ENCODE measurements at places on chromosomes 6 and 20. TPM values are rescaled to one million over a fixed set of nuclear protein-coding genes. Genes with fewer than 3 reads are reported as not detected.
A peak's percentile ranks its signal among the peaks of the same experiment; 100 is the strongest.

DNA sequence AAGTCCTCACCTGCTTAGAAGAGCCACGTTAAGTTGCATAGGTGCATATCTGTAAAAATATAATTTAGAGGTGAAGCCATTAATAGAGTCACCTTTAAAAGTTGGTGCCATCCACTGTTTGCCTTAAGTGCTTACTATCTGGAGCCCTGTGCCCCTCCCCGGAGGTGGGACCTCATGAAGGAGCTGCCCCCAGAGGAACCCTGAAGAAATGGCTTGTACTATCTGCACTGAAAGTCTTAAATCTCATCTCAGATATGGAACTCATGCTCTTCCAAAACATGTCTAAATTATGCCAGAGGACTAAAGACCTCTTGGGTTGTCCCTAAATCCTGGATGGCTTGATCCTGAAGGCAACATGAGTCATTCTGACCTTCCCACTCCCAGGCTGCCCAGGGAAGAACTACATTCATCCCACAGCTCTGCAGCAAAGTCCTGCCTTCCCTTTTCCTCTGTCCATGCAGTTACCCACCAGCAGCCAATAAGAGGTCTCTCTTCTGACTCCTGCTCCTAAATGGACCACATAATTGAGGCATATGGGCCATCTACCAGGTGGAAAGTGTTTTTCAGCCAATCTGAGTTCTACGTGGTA, 85.3 kb downstream of the ASXL1 start:
- no peak overlapping the region for H3K27ac ChIP-seq
- peaks cover 9% of the 10 kb centered on the region for H3K36me3 ChIP-seq
- no peak for DNase-seq
- H3K4me1 ChIP-seq, result peaks cover 13% of the 10 kb centered on the region
- H3K27me3 ChIP-seq, result no peaks in the 10 kb centered on the region

DNA sequence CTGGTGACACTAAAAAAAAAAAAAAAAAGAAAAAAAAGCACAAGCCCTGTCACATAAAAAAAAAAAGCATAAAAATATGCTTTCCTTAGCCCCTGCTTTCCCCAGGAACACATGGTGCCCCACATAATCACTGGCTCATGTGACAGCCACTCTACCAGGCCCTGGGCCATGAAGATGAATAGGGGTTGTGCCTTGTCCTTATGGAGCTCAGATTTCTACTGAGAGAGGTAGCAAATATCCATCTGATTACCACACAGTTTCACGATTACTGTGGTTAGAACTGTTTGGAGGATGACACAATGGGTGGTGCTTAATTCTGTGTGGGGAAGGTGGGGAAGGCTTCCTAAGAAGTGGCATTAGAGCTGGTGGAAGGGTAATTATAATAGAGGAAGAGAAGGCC, 9.3 kb downstream of the RAET1E start:
- no peak overlapping the region for H3K4me3 ChIP-seq
- no peaks in the 10 kb centered on the region for H3K27me3 ChIP-seq
- DNase-seq, result peak; percentile 85
- peaks cover 64% of the 10 kb centered on the region for H3K4me1 ChIP-seq

DNA sequence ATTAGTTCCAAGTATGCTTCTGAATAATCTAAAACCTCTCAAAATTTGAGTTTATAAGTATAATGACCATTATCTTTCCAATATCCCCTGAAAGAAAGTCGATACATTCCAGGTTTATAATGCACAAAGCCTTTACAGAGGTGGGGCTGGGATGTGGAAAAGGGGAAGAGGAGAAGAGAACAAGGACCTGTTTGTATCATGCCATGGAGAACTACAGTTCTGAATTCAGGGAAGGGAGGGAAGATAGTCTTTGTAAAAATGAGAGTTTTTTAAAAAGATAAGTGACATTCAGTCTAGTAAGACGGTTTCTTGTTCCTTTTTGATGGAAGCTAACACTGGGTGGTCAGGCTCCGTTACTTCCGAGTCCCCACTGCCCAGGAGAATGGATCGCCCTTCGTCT, 26.1 kb downstream of the ZBTB2 start:
- H3K36me3 ChIP-seq, result peaks cover 20% of the 10 kb centered on the region
- no peak for DNase-seq
- no peaks in the 10 kb centered on the region for H3K4me1 ChIP-seq
- H3K27ac ChIP-seq, result no peak overlapping the region

- H3K27ac ChIP-seq, result no peak overlapping the region
- H3K27me3 ChIP-seq, result no peaks in the 10 kb centered on the region
- H3K4me1 ChIP-seq, result no peaks in the 10 kb centered on the region
- no peaks in the 10 kb centered on the region for H3K36me3 ChIP-seq
- H3K4me3 ChIP-seq, result no peak overlapping the region
Observed at GRCh38 chr6:137188855-137189254, 15.4 kb upstream of the IL22RA2 start.

- H3K4me1 ChIP-seq, result peaks cover 12% of the 10 kb centered on the region
- no peak for DNase-seq
- no peak overlapping the region for H3K4me3 ChIP-seq
- no peaks in the 10 kb centered on the region for H3K27me3 ChIP-seq
- H3K27ac ChIP-seq, result no peak overlapping the region
Observed at GRCh38 chr6:43946641-43947363, 176.8 kb downstream of the VEGFA start.

Gene TDRD6
- not detected for total RNA-seq

DNA sequence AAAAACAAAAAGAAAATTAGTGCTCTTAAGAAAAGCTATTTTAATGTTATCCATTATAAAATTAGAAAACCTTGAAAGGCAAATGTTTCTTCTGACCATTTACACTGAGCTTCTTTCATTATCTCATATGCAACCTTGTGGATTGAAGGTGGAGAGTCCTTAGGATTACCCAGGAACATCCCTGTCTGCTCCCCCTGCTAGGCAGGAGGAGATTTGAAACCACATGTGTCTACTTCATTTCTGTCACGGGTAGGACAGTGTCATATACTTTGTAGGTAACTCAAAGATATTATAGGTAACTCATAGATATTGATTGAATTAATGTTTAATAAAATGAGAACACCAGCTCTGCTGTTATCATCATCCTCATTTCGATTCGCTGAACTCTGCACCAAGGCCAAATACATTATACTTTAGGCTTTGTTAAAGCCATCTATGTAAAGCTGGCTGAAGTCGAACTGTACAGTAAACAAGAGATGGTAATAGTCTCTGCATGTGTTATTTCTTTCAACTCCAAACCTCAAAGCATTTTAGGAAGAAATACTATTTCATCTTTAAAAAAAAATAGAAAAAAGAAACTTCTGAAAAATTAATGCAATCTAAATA, 49.5 kb downstream of the HDAC2 start:
- DNase-seq, result no peak
- no peak overlapping the region for H3K27ac ChIP-seq
- no peaks in the 10 kb centered on the region for H3K4me1 ChIP-seq
- no peak overlapping the region for H3K4me3 ChIP-seq

Gene SAMD3
- total RNA-seq, result 0.32 TPM

Gene OPN5
- total RNA-seq, result not detected

DNA sequence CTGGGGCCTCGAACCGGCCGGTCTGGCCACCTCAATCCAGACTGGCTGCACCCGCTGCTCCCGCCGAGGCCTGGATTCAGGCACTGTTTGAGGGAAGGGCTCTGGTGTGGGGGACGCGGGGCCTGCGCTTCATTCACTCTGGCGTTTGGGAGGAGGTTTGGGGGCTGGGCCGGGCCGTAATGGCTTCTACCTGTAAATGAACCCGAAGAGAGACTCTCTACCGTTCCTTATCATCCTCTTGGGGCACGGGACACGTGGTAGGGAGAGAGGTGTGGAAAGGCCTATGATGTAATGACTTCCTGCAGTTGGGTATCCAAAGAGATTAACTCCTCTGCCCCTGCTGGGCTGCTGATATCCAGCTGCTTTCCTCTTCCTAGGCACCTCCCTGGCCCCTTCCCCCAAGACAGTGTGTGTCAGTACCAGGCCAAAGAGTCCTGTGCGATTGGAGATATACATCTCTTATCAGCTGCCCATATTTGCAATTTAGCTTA, 1.8 kb downstream of the FOXO3 start:
- peaks cover 42% of the 10 kb centered on the region for H3K4me1 ChIP-seq
- H3K36me3 ChIP-seq, result no peaks in the 10 kb centered on the region

Gene TPD52L1
- 5.1 TPM for total RNA-seq

GRCh38 chr20:45341939-45342854, 6.0 kb downstream of the SDC4 start:
- H3K27me3 ChIP-seq, result no peaks in the 10 kb centered on the region
- peak overlapping the region; percentile 99 for H3K4me3 ChIP-seq
- H3K36me3 ChIP-seq, result peaks cover 38% of the 10 kb centered on the region
- H3K4me1 ChIP-seq, result peaks cover 74% of the 10 kb centered on the region
- peak overlapping the region; percentile 99 for H3K27ac ChIP-seq

- no peaks in the 10 kb centered on the region for H3K36me3 ChIP-seq
- peaks cover 43% of the 10 kb centered on the region for H3K27me3 ChIP-seq
- no peak for DNase-seq
- no peak overlapping the region for H3K27ac ChIP-seq
Observed at GRCh38 chr6:54846857-54847674, 495 bp downstream of the FAM83B start.

DNA sequence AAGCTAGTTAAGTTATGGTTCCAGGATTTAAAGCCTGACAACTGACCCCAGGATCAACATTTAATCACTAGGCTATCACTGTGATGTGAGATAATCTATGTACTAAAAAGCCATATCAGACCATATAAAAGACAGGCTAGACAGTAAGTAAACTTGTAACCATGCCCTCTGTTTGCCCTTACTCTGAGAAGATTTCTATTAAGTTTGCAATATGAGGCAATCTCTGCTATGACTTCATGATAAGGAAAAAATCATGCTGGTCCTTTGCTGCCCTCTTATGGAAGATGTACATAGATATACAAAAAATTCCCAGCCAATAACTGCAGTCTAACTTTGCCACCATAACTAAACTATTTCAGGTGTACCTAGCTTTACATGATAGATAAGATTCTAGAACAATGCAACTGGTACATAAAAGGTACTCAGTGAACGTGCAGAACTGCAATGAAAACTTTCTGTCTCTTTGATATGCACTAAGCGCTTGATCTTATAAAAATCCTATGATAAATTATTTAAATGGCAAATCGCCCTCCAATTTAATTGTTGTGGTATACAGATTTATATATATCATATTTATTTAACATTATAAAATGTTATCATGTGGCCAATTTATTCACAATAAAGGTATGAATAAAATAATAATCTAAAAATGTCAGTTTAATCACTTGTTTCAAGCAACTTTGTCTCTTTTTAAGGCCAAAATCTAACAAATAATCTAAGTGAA, 70.5 kb downstream of the FAM217A start:
- no peaks in the 10 kb centered on the region for H3K36me3 ChIP-seq
- no peaks in the 10 kb centered on the region for H3K27me3 ChIP-seq
- DNase-seq, result peak; percentile 94
- peak overlapping the region; percentile 65 for H3K27ac ChIP-seq
- H3K4me3 ChIP-seq, result no peak overlapping the region
- peaks cover 3% of the 10 kb centered on the region for H3K4me1 ChIP-seq

GRCh38 chr6:135334169-135334568, 153.1 kb downstream of the MYB start:
- peak; percentile 43 for DNase-seq
- no peak overlapping the region for H3K27ac ChIP-seq
- H3K4me1 ChIP-seq, result 0 out of 2 replicates have a peak, but pooled peaks cover 3% of the 10 kb centered on the region
- no peaks in the 10 kb centered on the region for H3K27me3 ChIP-seq
- no peaks in the 10 kb centered on the region for H3K36me3 ChIP-seq

- peaks cover 62% of the 10 kb centered on the region for H3K27me3 ChIP-seq
- H3K27ac ChIP-seq, result no peak overlapping the region
- no peak for DNase-seq
- no peak overlapping the region for H3K4me3 ChIP-seq
- no peaks in the 10 kb centered on the region for H3K4me1 ChIP-seq
Observed at GRCh38 chr20:37600486-37600885, 72.8 kb upstream of the BLCAP start.

GRCh38 chr20:60402189-60403058, 444.2 kb downstream of the CDH26 start:
- no peak overlapping the region for H3K4me3 ChIP-seq
- no peaks in the 10 kb centered on the region for H3K36me3 ChIP-seq
- no peaks in the 10 kb centered on the region for H3K27me3 ChIP-seq

GRCh38 chr6:11700118-11700718, 78.4 kb downstream of the ADTRP start:
- H3K4me1 ChIP-seq, result peaks cover 10% of the 10 kb centered on the region
- H3K4me3 ChIP-seq, result no peak overlapping the region
- no peaks in the 10 kb centered on the region for H3K36me3 ChIP-seq
- peak; percentile 80 for DNase-seq
- no peak overlapping the region for H3K27ac ChIP-seq

Gene MUC22
- not detected for total RNA-seq

DNA sequence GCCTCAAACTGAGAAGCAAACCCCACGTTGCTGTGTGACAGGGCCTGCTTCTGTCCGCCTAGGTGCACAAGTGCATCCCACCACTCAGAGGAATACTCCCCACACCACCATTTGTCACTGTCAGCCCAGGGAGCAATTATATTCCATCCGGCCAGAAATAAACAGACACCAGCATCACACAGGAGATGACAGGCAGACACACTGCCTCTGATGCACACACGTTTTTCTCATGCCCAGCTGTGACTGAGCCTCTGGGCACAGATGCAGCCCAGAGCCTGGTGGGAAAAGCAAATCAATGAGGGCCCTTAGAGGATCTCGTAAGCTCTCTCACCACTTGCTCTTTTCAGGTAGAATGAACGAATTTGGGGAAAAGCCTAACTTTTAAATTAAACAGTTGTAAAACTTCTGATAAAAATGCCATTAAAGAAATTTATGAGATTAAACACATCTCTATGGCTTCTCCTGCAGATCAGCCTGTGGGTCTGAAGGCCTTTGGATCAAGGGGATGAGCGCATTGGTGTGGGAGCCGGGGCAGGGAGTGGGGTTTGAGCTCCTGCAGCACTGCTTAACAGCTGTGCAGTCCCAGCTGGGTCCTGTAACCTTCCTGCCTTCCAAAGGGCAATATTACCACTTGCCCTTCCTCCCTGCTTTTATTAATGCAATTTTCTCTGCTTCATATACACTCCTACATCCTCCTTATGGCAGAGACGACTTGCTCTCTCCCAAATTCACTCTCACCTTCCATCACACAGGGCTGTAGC, 624.3 kb downstream of the PTPRT start:
- H3K27me3 ChIP-seq, result no peaks in the 10 kb centered on the region
- H3K4me3 ChIP-seq, result no peak overlapping the region
- H3K4me1 ChIP-seq, result no peaks in the 10 kb centered on the region
- no peak for DNase-seq
- H3K27ac ChIP-seq, result no peak overlapping the region
- H3K36me3 ChIP-seq, result no peaks in the 10 kb centered on the region

Gene GLP1R
- total RNA-seq, result not detected

DNA sequence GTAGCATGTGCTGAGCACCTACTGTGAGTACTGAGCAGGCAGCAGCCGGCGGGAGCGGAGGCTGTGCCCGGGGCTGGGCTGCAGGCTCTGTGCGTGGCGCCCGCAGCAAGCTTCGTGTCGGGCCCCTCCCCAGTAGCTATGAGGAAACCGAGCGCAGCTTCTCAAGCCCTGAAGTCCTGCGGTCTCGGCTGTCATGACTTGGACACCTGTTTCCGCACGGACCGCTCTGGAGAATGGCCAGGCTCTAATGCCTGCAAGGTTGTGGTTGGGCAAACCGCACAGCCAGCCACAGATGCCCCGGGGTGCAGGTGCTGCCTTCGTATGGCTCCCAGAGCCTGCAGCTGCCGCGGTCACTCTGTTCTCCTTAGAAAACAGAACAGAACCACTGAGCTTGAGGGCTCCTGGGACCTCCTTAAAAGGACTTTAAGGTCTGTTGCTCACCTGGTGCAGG, 33.7 kb downstream of the PYGB start:
- no peaks in the 10 kb centered on the region for H3K36me3 ChIP-seq
- H3K4me3 ChIP-seq, result no peak overlapping the region
- DNase-seq, result no peak
- H3K27me3 ChIP-seq, result no peaks in the 10 kb centered on the region
- H3K27ac ChIP-seq, result no peak overlapping the region
- H3K4me1 ChIP-seq, result no peaks in the 10 kb centered on the region

GRCh38 chr6:35049900-35050756, 91.0 kb downstream of the TCP11 start:
- DNase-seq, result peak; percentile 68
- no peaks in the 10 kb centered on the region for H3K27me3 ChIP-seq
- H3K27ac ChIP-seq, result no peak overlapping the region
- H3K4me1 ChIP-seq, result peaks cover 45% of the 10 kb centered on the region
- no peak overlapping the region for H3K4me3 ChIP-seq

Measured in GM23248 (cell line).